Activated naive CD4-positive, alpha-beta T cell treated with anti-CD3 and anti-CD28 coated beads, Interleukin-2, amount 50 U/mL, for 72 hours (primary cell): ENCODE measurements at places on chromosomes 3 and 15.

GRCh38 chr15:64233299-64233698 lies 70.5 kb upstream of the PPIB start:
- DNase-seq: no peak

DNA sequence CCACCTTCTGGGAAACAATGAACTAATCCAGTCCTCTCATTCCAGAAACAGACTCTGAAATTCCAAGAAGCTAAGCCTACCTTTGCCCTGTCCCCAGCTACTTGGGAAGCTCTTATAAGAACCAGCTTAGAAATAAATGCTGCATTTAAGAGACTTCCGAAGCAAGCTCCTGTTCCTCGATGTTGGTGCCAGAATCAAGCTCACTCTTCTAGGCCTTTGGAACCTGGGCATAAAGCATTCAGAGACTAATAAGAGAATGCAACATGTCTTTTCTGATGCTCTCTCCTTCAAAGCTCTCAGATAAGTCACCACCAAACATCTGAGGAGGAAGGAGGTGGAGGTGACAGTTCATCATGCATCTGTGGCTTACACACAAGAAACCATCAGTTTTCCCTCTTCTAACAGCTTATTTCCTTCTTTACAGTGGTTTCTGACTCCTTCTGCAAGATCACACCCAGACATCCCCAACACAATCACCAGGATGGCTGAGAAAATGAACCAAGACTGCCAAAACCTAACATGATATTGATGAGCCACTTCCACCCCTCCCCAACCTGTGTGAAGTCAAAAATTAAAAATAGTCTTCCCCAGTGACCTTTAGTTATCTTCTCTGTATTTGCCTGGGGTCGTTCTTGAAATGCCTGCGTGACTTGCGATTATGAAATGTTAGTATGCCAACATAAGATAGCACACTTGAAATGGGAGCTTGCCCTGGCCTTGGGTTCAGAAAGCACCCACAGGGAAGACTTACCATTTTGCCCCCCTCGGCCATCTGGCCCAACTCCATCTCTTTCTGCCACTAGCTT lies 11.5 kb downstream of the ARHGEF3 start:
- no peak for DNase-seq

DNA sequence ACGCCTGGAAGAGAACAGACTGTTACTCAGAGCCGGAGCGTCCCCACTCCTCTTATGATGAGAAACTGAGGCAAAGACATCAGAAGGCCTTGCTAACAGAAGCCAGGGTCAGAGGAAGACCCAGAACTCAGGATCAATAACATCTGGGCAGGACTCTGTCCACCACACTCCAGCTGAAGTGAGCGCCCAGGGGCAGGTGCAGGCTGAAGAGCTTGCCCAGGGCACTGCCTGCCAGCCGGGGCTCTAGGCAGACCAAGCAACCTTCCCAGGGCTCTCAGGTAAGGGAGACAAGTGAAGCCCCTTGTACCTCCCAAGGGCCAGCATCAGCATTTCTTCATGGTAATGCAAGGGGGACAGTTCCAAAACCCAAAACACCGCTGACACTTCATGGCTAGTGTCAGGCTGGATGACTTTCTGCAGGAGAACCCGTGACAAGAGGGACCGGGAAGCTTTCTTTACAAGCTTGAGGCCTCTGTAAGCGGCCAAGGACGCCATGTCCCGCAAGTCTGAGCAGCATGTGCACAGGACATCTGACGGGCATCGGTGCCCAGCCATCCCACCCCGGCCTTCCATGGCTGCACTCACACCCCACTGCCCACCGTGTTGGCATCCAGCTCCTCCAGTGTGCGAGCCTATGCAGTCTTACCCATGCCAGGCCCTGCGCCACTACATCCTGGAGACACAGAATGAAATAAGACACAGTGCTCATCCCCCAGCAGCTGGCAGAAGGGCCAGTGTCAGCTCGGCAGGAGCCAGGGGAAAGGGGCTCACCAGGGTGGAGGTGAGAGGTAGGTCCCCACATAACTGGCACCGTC lies 14.1 kb downstream of the XXYLT1 start:
- DNase-seq: no peak

- no peak for DNase-seq
Observed at GRCh38 chr3:37700466-37701248, 161.0 kb upstream of the CTDSPL start.

GRCh38 chr3:51330046-51330445 lies 55.0 kb upstream of the MANF start:
- DNase-seq: no peak

DNA sequence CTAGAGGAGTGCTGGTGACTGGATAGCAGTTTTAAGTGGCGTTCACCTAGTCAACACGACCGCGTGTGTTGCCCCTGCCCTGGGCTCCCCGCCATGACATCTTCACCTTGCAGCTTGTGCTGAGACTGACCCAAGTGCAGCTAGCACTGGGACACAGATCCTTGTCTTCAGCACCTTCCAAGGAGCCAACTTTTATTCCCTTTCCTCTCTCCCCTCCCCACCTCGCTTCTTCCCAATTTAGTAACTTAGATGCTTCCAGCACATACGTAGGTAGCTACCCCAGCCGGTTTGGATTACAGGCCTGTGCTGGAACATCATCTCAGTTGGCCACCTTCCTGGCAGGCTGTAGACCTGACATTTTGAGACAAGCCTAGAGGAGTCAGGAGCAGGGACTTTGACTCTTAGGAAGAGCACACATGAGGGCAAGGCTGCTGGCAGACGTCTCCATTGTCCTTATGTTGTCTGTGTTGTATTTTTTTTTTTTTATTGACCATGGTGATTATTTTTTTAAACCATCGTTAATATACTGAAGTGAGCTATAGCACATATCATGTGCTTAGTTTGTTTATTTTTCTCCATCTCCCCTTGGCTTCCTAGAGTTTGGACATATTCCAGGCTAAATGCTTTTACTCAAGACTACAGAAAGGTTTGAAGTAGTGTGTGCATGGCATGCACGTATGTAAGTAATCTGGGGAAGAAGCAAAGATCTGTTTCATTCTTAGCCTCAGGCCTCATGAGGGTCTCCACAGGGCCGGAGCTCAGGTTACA lies 61.1 kb downstream of the AAGAB start:
- no peak for DNase-seq

DNA sequence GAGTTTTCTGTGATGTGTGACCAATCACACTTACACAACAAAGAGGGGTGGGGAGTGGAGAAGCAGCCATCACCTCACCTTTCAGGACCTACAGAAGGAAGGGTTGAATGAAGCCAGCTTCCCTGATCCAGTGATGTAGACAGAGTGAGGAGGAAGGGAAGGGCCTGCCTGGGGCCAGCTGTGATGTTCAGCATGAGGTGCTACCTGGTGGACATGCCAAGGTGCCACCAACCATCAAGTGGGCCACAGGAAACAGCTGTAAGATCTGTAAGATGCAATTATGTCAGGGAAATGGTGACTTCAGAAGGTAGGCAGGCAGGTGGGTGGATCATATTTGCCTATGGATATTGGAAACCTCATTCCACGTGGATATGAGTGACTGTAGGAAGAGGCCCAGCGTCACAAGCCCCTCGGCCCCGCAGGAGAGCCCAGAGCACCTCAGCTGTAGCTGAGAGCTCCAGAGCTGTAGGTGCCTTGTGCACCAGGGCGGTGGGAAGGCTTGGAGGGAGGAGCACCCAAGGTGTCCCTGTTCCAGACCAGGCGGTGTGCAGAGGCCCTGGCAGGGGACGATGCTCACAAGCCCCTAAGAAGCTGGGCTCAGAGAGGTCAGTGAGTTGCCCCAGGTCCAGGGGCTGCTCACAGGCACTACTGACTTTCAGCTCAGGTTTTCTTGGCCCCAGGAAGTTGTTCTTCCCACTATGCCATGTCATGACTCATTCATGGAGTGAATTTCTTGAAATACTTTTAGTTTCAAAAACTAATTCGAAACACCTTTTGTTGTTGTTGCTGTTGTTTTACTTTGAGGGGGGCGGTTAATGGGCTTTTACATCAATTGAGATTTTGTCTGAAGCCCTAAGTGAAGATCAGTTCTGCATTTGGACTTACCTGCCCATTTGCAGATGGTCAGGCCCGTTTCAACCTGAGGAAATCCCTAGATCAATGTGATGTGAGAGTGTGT lies 94.2 kb upstream of the ALDH1A3 start:
- no peak for DNase-seq

- no peak for DNase-seq
Observed at GRCh38 chr15:75982468-75982867, 29.8 kb downstream of the NRG4 start.

- DNase-seq: no peak
Observed at GRCh38 chr15:69513986-69514385, 61.4 kb downstream of the RPLP1 start.

DNA sequence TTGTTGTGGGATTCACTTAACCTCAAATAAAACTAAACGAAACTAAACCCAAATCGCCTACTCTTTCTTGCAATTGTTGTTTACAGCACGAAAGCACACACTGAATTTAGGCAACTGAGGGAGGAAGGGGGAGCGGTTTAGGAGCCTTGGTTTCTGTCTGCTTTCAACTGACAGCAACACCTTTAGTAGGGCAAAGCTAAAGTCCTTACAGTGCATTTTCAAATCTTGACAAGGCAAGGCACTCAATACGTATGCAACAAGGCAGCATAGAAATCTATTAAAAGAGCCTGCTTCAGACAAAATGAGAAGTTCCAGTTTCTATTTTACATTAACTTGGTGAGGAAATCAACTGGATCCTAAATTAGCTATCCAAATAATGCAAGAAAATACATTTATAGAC lies 174.6 kb downstream of the CHST2 start:
- DNase-seq: no peak
